Liver (tissue), 10 donors: ENCODE measurements at places on chromosomes 11 and 22. TPM values are rescaled to one million over a fixed set of nuclear protein-coding genes. Genes with fewer than 3 reads are reported as not detected.

DNA sequence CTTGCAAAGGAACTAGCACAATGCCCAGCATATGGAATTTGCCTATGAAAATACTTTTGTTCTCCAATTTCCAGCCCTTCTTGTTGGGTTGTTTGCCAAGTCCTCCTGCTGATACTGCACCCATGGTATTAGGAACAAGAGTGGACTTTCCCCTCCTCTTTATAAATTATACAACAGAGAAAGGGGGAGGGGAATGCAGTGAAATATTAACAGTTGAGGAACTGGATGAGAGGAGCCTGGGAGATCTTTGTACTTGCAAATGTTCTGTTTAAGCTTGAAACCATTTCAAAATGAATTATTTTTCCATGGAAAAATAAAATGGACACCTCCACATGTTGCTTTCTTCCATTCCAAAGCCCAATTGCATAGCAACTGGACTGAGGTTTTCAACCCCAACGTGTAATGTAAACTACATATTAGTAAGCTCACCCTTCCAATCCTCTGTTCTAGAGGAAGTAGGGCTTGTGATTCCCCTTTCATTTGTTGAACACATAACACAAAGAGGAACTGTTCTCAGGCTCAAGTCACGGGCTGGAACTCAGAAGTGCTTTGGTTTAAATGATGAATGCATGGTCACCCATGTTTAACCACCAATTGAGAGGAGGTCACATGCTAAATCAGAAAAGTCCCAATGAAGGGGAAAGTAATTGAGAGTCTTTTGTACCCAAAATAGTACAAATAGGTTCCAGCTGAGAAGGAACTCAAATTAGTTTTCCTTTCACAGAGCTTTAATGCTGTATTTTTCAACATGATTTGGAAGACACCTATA lies 66.2 kb upstream of the ZC3H12C start:
- no peaks in the 10 kb centered on the region for H3K36me3 ChIP-seq
- H3K4me3 ChIP-seq, result no peak overlapping the region
- H3K27ac ChIP-seq, result no peak overlapping the region
- H3K4me1 ChIP-seq, result peaks cover 6% of the 10 kb centered on the region

- peak; percentile 61 for DNase-seq
- no peaks in the 10 kb centered on the region for H3K36me3 ChIP-seq
- no peak overlapping the region for H3K27ac ChIP-seq
- no peaks in the 10 kb centered on the region for H3K27me3 ChIP-seq
- no peaks in the 10 kb centered on the region for H3K4me1 ChIP-seq
- H3K4me3 ChIP-seq, result no peak overlapping the region
Observed at GRCh38 chr11:72411623-72412419, 22.5 kb downstream of the CLPB start.

GRCh38 chr11:133832991-133833897 lies 12.1 kb downstream of the SPATA19 start:
- no peaks in the 10 kb centered on the region for H3K36me3 ChIP-seq
- no peak overlapping the region for H3K27ac ChIP-seq
- peak; percentile 22 for DNase-seq
- no peaks in the 10 kb centered on the region for H3K4me1 ChIP-seq
- no peak overlapping the region for H3K4me3 ChIP-seq

DNA sequence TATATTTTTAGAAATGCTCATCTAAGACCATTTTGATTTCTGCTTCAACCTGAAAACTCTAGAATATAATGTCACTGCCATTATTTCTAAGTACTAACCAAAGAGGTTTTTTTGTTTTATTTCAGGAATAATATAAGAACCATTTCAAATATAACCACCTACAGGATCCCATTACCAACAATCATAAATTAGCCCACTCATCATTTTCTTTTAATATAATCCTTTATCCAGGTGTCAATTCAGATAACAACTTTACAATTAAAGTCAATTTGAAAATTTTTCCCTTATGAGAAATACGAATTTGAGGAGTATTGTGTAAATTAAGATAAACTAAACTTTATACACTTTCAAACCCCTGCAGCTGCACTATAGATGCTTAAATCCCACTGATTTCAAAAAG lies 1043.0 kb upstream of the CNTN5 start:
- H3K27me3 ChIP-seq, result no peaks in the 10 kb centered on the region
- no peaks in the 10 kb centered on the region for H3K4me1 ChIP-seq
- no peak overlapping the region for H3K4me3 ChIP-seq
- DNase-seq, result no peak
- H3K27ac ChIP-seq, result no peak overlapping the region
- no peaks in the 10 kb centered on the region for H3K36me3 ChIP-seq

DNA sequence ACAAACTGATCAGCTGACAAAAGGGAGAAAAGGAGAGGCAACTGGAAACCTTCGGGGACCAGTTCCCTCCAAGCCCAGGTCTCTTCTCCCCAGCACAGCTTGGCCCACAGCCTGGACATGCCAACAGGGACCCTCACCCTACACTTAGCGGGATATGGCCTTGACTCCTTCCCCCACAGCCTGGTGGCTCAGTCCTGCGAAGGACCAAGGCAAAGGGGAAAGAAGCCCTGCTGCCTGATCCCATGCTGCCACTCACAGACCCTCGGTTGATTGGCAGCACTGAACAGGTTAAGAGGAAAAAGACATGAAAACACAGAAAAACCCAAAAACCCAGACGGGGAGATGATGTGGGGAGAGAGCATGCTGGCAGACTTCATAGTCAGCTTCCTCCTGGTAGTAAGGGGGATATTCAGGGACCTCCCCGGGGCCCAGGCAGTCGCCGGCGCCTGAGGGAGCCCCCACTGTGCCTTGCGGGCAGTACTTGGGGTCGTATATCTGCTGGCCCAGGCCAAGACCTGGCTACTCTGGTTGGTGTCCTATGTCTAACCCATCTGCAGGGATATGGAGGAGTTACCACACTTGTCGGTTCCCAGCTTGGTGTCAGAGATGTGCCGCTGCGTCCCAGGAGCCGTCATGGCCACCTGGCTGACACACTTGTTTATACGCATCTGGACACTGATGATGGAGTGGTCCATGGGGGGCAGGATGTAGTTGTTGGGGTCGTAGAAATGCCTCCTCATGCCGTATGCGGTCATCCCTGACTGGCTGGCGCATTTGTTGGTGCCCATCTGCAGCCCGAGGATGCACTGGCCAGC lies 34.2 kb upstream of the HORMAD2 start:
- no peak overlapping the region for H3K4me3 ChIP-seq
- H3K27me3 ChIP-seq, result no peaks in the 10 kb centered on the region
- DNase-seq, result no peak

- H3K36me3 ChIP-seq, result no peaks in the 10 kb centered on the region
- no peaks in the 10 kb centered on the region for H3K27me3 ChIP-seq
- H3K4me3 ChIP-seq, result no peak overlapping the region
Observed at GRCh38 chr11:24622262-24622661, 125.4 kb downstream of the LUZP2 start.

The HBG2 gene
- total RNA-seq, result 55,632 TPM

The OR2AG1 gene
- total RNA-seq, result not detected

DNA sequence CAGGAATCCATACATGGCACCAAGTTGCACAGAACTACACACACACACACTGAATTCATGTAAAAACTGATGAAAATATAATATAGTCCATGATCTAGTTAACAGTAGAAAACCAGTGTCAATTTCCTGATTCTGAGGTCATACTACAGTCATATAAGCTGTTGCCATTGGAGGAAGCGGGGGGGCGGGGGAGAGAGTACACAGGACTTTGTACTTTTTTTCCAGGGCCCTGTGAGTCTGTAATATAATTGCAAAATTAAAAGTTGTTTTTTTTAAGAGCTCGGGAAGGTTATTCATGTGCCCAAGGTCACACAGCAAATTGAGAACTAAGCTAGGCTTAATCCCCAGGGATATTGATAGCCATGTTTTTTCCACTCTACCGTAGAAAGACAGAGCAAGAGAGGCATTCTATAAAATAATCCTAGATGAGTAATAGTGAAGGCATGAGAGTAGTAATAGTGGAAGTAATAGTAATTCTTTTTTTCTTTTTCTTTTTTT lies 312.3 kb downstream of the MN1 start:
- no peaks in the 10 kb centered on the region for H3K36me3 ChIP-seq
- H3K27me3 ChIP-seq, result no peaks in the 10 kb centered on the region
- H3K4me1 ChIP-seq, result peaks cover 8% of the 10 kb centered on the region
- H3K27ac ChIP-seq, result peak overlapping the region; percentile 95
- no peak overlapping the region for H3K4me3 ChIP-seq

GRCh38 chr11:85170184-85170583 lies 457.0 kb downstream of the DLG2 start:
- no peaks in the 10 kb centered on the region for H3K27me3 ChIP-seq
- H3K36me3 ChIP-seq, result no peaks in the 10 kb centered on the region
- no peak overlapping the region for H3K27ac ChIP-seq
- H3K4me1 ChIP-seq, result no peaks in the 10 kb centered on the region
- no peak overlapping the region for H3K4me3 ChIP-seq
- DNase-seq, result no peak

DNA sequence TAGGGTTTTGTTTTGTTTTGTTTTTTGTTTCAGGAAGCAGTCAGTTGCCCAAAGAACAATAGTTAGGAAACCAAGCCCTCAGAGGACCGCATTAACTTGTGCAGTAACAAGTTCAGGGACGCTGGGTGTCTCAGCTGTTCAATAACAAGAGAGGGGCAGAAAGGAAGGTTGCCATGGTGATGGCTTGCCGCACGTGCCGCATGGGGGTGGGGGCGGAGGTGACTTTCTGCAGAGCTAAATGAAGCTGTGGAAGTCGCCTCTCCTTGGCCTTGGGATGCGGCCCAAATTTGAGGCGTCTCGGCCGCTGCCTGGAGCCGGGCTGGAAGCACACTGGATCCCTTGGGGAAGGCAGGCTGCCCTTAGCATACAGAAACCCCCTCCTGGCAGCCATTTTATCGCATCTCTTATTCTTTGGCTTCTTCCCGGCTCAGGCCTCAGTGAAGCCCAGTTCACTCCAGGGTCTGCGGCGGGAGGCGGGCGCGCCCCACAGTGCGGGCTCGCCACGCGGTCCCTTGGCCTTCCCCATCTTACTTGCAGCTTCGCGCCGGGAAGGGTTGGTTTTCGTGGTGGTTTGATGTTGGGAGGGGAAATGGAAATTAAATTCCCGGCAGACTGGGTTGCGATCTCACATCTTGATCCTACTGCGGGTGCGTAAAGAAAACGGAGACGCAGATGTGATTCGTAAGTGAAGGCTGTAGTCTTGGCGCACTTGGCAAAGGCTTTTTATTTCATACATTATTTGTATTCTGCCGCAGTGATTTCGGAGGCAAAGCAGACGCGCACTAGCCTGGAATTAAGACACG lies 94.3 kb downstream of the SLC17A6 start:
- peaks cover 4% of the 10 kb centered on the region for H3K27me3 ChIP-seq
- no peak overlapping the region for H3K27ac ChIP-seq
- H3K36me3 ChIP-seq, result no peaks in the 10 kb centered on the region
- peaks cover 2% of the 10 kb centered on the region for H3K4me1 ChIP-seq
